ENCODE measurements at places on chromosomes 12 and 14.

DNA sequence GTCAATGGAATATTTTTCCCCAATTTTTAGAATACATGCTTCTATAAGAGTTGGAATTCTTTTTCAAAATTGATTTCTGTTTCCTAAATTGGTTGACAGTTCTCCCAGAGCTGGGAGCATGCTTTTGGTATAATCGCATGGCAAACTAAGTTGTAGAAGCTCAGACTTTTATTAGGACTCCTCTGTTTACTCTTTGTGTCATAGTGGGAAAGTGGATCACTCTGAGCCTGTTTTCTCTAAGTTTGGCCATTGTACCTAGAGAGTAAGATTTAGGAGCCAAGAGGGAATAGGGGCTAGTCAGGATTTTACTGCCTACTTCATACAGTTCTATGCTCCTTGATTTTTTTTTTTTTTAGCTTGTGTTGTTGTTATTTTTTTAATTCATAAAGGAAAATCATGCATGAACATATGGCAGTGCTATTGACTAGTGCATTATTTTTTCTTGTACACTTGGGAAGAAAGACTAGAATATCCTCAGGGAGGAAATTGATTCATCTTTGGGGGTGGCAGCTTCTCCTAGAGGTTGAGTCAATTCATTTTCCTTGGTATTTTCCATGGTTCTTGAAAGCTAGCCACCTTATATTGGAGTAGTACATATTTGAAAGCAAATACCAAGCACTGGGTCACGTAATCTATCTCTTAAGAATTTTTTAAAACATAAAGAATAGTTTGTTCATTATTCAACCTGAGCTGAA, 77.7 kb upstream of the TRAF3 start:
- DNase-seq: no peak

DNA sequence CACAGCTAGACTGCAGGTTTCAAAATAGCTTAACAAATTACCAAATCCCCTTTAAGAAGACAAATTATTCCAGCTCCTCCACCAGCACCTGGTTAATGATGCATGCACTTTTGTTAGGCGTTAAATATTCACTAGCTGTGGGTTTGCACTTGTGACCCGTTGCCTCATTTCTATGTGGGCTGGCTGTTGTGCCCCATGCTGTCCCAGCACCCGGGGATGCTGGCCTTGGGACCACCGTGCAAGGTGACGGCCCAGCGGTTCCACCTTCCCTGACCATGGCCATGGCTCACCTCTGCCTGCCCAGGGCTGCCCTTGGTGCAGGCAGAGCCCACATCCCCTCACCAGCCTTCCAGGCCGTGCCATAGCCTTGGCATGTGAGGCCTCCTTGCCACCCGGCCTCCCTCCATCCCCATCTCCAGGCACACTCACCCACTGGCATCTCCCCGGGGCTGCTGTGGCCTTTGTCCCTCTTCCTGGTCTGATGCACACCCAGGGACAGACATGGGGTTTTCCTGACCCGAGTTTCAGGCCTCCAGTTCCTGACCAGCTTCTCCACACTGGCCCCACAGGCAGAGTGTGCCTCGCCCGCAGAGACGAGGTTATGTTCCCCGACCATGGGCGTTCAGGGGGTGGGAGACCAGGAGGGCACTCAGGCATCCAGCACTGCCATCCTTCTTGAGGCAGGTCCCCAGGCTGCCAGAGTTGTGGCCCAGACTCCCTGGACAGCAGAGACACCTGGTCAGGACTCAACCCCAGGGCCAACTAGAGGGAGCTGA, 20.3 kb upstream of the C14orf180 start:
- DNase-seq: no peak

DNA sequence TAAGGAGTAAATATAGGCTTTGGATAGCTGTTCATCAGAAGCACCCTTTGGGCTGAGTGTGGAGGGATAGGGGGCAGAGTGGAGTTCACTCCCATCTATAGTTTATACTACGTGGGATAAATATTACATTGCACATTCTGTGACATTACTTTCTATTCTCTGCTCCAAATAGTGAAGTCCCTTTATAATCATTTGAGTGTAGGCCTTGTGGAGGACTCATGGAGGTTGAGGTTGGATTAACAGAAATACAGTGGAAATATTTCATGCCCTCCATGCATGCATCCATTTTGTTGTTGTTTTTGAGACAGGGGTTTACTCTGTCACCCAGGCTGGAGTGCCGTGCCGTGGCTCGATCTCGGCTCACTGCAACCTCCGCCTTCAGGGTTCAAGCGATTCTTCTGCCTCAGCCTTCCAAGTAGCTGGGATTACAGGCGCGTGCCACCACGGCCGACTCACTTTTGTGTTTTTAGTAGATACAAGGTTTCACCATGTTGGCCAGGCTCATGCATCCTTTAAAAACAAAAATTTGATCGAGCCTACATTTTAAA, 1.4 kb downstream of the CHPT1 start:
- no peak for DNase-seq

- DNase-seq: no peak
Measured at GRCh38 chr14:56193347-56193746, 75.1 kb downstream of the PELI2 start.

DNA sequence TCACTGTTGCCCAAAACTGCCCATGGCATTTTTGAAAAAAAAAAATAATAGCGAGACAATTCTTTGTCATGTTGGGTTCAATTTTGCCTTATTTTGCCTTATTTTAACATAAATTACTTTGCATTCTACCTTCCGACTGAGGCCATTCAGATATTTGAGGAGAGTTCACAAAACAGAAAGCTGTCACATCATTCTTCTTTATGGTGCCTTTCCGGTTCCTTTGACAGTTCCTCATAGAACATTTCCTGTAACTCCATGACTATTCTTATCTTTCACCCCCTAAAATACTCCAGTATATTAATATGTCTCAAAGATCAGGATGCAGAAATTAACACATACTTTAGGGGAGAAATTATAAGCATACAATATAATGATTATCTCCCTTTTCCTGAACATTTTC, 476.7 kb downstream of the NOVA1 start:
- no peak for DNase-seq

GRCh38 chr12:51759695-51760094, 88.8 kb downstream of the FIGNL2 start:
- DNase-seq: no peak

- DNase-seq: no peak
Measured at GRCh38 chr12:66032739-66033138, 97.8 kb downstream of the LLPH start.

DNA sequence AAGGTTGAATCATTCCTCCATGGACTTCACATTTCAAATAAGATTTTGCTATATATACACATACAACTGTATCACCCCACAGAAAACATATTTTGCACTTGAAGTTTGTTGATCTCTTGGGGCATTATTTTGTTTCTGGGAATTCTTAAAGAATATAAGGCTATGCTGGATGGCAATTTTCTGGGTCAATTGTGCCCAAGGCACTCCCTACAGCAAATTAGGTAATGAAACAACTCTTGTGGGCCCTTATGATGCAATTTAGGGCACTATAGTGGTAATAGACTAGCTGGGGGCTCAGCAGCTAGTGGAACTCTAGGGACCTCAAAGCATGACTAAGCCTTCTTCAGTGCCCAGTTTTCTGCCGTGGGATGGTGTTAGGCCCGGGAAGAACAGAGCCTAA, 444.4 kb downstream of the NRXN3 start:
- no peak for DNase-seq

GRCh38 chr12:111753144-111753881, 13.4 kb upstream of the ALDH2 start:
- no peak for DNase-seq

- no peak for DNase-seq
Measured at GRCh38 chr14:73236157-73236556, 1.1 kb upstream of the PAPLN start.

DNA sequence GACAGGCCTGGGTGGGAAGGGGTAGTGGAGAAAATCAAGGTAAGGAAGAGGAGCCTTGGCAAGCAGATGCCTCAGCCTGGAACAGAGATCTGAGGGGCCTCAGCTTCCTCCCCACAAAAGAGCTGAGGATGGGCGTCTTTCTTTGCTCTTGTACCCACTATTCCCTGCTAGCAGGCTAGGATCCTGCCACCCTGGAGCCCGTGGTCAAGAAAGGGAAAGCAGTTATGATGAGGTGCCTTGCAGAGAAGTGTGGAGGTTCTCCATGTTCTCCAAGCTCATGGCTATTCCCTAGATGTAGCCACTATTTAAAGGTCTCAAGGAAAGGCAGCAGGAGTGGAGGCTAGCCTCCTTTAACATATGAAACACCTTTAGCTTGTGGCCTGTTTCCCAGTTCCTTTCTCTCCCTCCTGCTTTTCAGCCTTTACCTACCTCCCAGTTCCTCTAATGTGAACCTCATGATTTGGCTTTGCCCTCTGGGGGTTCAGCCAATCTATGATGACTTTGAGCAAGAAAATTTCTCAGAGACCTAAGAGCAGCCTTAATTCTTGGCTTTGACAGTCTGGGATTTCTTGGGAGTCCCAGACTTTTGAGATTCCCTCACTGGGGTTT, 1.1 kb downstream of the IKZF4 start:
- DNase-seq: no peak

DNA sequence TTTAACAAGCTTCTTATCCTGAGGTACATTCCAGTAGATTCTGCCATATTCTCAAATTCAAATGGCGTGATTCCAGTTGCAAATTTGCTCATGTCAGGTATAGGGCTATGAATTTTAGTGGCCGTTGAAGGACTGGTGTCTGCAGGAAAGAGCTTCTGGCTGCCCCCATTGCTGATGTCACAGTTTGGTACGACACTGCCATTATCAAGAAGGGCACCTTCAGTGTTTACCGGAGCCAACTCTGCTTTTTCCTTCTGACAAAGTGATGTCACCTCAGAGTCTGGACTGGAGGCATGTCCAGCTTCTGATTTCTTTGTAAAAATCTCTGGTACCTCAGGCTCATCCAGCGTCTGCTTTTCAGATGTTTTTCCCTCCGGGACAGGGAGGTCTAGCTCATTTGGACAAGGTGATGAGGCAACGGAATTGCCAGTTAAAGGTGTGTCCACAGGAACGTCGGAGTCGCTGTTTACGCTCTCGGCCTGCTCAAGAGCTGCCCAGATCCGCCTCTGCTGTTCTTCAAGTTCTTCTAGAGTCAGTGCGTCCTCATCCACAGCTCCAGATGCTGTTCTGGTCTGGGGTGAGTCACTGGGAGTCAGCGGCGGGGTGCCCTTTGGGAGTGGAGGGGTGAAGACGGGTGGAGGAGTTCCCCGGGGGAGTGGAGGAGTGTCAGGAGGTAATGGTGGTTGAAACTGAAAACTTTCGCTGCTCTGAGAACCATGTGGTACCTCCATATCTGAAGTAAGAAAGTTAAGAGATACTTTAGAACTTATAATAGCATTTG, 27.0 kb downstream of the ZCCHC8 start:
- DNase-seq: no peak

GRCh38 chr12:41919526-41920261, 225.0 kb downstream of the GXYLT1 start:
- DNase-seq: no peak

DNA sequence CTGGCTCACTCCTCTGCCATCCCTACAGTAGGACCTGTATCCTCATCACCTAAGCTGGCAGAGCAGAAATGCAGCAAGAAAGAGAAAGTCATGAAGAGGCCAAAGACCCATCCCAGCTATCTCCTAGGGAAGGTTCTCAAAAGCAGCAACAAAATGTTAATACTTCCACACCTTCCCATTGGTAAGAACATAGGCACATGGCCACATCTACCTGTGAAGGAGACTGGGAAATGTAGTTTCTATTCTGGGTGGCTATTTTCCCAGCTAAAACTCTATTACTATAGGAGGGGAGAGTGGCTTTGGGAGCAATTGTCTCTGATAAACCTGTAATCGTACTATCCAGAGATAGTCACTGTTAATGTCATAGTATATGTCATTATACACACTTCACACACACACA, 13.7 kb upstream of the EIF2B2 start:
- no peak for DNase-seq

- no peak for DNase-seq
Measured at GRCh38 chr14:69312608-69313007, 52.6 kb downstream of the GALNT16 start.

Data from Jurkat, Clone E6-1 (cell line).